AG04450 (cell line): ENCODE measurements at places on chromosomes 7 and 10. TPM values are rescaled to one million over a fixed set of nuclear protein-coding genes. Genes with fewer than 3 reads are reported as not detected.

STAG3 gene
- polyA plus RNA-seq, result 0.15 and 0.22 TPM in 2 replicates

BCAP29 gene
- 37.4 and 56.9 TPM in 2 replicates for polyA plus RNA-seq

PNLIPRP3 gene
- polyA plus RNA-seq, result not detected in 2 replicates

KCND2 gene
- 0.12 and 0.27 TPM in 2 replicates for polyA plus RNA-seq

DUS4L gene
- 4.8 and 6.0 TPM in 2 replicates for polyA plus RNA-seq

PRSS37 gene
- not detected in 2 replicates for polyA plus RNA-seq

ACTL6B gene
- not detected in 2 replicates for polyA plus RNA-seq

GPR85 gene
- polyA plus RNA-seq, result 5.0 and 6.6 TPM in 2 replicates

RBP3 gene
- not detected in 2 replicates for polyA plus RNA-seq

GPR15LG gene
- not detected in 2 replicates for polyA plus RNA-seq

TMEM236 gene
- polyA plus RNA-seq, result 0.01 and 0.02 TPM in 2 replicates

SEMA3A gene
- polyA plus RNA-seq, result 61.9 and 80.2 TPM in 2 replicates

TBC1D12 gene
- polyA plus RNA-seq, result 4.1 and 4.7 TPM in 2 replicates

C10orf143 gene
- polyA plus RNA-seq, result 1.7 and 1.9 TPM in 2 replicates

ACHE gene
- 0.24 and 0.35 TPM in 2 replicates for polyA plus RNA-seq

SUN3 gene
- not detected in 2 replicates for polyA plus RNA-seq

ABLIM1 gene
- polyA plus RNA-seq, result 6.1 and 6.4 TPM in 2 replicates

ELMO1 gene
- polyA plus RNA-seq, result not detected in 2 replicates

PAPSS2 gene
- 44.0 and 51.4 TPM in 2 replicates for polyA plus RNA-seq

RALA gene
- polyA plus RNA-seq, result 45.0 and 59.2 TPM in 2 replicates

KCNH2 gene
- polyA plus RNA-seq, result 1.3 and 2.0 TPM in 2 replicates

LRMDA gene
- polyA plus RNA-seq, result 0.05 and 0.12 TPM in 2 replicates

AKR1D1 gene
- polyA plus RNA-seq, result not detected in 2 replicates

JCAD gene
- polyA plus RNA-seq, result 38.3 and 41.2 TPM in 2 replicates

SRPK2 gene
- polyA plus RNA-seq, result 22.4 and 23.7 TPM in 2 replicates

CTAGE6 gene
- polyA plus RNA-seq, result not detected in 2 replicates

VWC2 gene
- not detected in 2 replicates for polyA plus RNA-seq

ZNF853 gene
- polyA plus RNA-seq, result 5.3 and 6.7 TPM in 2 replicates

NEBL gene
- 0.04 and 0.10 TPM in 2 replicates for polyA plus RNA-seq

EPHB4 gene
- polyA plus RNA-seq, result 43.8 and 46.5 TPM in 2 replicates

GNAI1 gene
- 31.9 and 56.2 TPM in 2 replicates for polyA plus RNA-seq

VAX1 gene
- not detected in 2 replicates for polyA plus RNA-seq

SLC13A1 gene
- not detected in 2 replicates for polyA plus RNA-seq

OPN4 gene
- not detected in 2 replicates for polyA plus RNA-seq

SCART1 gene
- 0.67 and 0.96 TPM in 2 replicates for polyA plus RNA-seq

SUGCT gene
- polyA plus RNA-seq, result 11.7 and 12.5 TPM in 2 replicates

ENKUR gene
- polyA plus RNA-seq, result 0.11 TPM in 1 of 2 replicates, not detected in the other

DPP6 gene
- polyA plus RNA-seq, result not detected in 2 replicates

ZPBP gene
- polyA plus RNA-seq, result not detected in 2 replicates

PBLD gene
- 1.2 and 1.4 TPM in 2 replicates for polyA plus RNA-seq

DEPP1 gene
- polyA plus RNA-seq, result 31.1 and 50.3 TPM in 2 replicates

MYO3A gene
- not detected in 2 replicates for polyA plus RNA-seq

DKK1 gene
- polyA plus RNA-seq, result 21.9 and 35.2 TPM in 2 replicates

SLC26A3 gene
- polyA plus RNA-seq, result not detected in 2 replicates

GDF10 gene
- polyA plus RNA-seq, result 0.09 and 0.14 TPM in 2 replicates
